ENCODE measurements at places on chromosomes 3 and 15.

DNA sequence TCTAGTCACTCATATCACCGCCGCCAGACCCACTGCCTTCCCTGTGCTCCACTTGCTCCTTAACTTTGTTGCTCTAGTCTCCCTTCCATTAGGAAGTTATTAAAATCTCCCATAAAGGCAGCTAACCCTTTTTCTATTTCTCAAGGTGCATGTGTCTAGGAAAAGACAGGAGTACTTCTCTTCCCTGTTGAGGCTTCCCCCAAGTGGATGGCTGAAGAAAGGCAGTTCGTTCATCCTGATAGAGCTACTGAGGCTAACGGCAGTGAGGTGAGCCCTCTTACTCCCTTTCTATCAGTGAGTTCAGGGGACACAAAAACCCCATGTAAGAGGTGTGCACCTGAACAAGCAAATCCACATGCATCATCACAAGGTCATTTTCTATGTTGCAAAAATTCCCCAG lies 397.8 kb downstream of the IGSF11 start:
- no peak for DNase-seq

GRCh38 chr3:185153171-185153771 lies 411 bp upstream of the C3orf70 start:
- no peak for DNase-seq

- no peak for DNase-seq
Observed at GRCh38 chr3:110332629-110333028, 739.0 kb upstream of the NECTIN3 start.

- no peak for DNase-seq
Observed at GRCh38 chr3:65979162-65979561, 59.6 kb downstream of the MAGI1 start.

GRCh38 chr3:39260957-39261356 lies 18.9 kb downstream of the CX3CR1 start:
- peak; percentile 24 for DNase-seq

- DNase-seq, result no peak
Observed at GRCh38 chr3:131850223-131850622, 184.6 kb downstream of the CPNE4 start.

DNA sequence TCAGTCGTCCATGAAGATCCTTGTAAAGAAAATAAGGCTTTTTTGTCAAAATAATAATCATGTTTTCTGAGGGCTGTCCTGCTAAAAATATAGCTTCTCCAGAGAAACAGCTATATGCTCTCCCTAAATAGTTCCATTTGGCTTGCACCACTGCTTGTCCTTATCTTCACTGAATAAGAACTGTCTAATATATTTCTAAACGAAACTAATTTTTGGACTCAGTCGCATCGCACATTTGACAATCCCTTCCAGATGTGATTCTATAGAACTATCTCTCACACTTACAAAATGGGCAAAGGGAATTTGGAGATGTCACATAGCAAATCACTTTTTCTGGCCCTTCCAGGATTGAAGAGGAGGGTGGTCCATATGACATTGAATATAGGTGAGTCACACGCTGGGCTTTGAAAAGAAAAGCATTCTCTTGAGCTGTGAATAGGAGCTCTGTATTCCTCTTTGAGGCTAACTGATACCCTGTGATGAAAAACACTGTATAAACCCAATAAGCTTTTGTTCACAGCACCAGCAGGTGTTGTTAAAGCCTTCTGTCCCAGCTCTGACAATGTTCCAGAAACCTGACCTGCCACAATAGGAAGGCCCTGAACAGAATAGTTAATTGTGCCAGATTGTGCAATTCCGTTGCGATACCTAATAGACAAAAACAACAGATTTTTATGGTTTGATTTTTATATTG lies 1144.2 kb downstream of the ROBO2 start:
- DNase-seq, result no peak

DNA sequence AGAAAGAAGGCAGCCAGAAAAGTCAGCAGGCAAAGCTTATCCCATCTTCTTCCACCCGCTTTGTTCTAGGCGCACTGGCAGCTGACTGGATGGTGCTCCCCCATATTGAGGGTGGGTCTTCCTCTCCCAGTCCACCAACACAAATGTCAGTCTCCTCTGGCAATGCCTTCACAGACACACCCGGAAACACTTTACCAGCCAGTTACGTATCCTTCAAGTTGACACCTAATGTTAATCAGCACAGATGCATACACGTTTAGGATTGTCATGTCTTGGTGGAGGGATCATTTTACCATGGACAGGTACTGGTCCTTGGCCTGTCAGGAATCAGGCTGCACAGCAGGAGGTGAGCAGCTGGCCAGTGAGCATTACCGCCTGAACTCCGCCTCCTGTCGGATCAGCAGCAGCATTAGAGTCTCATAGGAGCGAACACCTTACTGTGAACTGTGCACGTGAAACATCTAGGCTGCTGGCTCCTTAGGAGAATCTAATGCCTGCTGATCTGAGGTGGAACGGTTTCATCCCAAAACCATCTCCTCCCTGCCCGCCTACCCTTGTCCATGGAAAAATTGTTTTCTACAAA lies 59.1 kb upstream of the PYDC2 start:
- no peak for DNase-seq

DNA sequence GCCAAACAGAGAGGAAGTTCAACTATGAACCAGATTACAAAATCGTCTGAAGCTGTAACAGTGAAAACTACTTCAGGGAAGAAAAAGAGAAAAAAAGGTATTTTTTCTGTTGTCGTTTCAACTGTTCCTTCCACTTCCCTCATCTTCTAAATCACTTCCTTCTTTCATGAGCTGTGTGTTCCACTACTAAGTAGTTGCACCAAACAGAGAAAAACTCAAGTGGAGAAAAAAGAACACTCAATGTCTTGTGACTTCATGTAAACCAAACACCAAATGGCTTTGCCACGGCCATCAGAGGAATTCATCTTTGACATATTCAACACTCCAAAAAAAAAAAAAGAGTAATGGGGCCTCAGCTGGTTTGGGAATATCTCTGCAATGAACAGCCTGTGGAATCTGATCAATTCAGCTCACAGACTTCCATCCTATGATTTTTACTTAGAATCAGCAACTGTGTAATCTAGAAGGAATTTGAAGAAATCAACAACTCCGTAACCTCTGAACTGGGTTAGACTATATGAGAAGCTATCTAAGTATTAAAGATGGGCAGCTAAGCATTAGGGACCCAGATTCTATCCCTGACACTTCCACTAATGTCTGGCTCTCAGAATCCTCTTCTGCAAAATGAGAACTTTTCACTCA lies 47.5 kb upstream of the RNF7 start:
- no peak for DNase-seq
